ENCODE measurements at places on chromosomes 13 and 19.

DNA sequence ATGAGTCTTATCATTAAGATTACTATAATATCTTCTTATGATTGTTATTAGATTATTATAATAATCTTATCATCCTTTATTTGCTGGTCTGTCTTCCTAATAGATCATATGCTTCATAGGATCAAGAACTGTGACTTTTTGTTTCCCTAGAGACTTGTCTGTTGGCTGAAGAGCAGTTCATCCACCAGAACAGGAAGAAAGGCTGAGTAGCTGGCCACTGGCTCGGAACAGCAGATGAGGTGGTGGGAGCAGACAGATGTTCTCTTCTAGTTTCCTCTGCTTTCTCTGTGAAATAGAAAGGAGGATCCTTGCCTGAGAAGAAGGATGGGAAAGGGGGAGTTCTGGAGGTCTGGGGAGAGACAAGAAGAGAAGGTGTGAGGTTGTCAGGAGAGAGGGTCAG lies 120.0 kb downstream of the CCNA1 start:
- no peak for DNase-seq

DNA sequence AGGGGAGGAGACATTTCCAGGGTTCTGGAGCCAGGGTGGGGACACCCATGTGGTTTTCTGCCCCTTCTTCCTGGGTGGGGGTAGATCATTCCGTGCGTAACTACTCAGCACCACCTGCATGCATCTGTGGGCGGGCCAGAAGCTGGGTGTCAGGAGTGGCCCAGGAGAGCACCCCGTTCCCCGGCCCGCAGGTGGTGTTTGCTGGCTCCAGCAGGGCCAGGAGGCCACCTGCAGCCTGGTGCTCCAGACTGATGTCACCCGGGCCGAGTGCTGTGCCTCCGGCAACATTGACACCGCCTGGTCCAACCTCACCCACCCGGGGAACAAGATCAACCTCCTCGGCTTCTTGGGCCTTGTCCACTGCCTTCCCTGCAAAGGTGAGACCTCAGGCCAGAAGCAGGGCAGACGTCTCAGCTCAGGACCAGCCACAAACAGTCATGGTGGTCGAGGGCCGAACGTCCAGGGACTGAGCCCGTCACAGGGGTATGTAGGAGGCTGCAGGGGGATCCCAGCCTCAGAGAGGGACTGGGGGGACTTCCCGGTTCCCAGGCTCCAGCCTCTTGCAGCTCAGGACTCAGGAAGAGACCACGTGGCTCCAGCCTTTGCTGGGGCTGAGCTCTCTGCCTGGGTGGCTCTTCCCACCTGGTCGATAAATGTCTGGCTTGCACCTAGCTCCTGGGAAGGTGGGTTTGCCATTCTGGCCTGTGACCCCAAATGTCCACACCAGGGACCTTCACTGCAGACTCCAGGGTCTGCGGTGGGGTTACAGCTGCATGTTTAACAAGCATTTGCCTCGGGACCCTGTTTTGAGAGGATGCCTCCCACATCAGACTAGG lies 1.6 kb downstream of the FSTL3 start:
- no peak for DNase-seq

- no peak for DNase-seq
Observed at GRCh38 chr13:43153436-43154090, 130.2 kb downstream of the DNAJC15 start.

GRCh38 chr13:109655206-109655600 lies 131.2 kb downstream of the IRS2 start:
- DNase-seq, result peak; percentile 83

GRCh38 chr19:3494051-3494450 lies 6.4 kb downstream of the DOHH start:
- DNase-seq, result no peak

DNA sequence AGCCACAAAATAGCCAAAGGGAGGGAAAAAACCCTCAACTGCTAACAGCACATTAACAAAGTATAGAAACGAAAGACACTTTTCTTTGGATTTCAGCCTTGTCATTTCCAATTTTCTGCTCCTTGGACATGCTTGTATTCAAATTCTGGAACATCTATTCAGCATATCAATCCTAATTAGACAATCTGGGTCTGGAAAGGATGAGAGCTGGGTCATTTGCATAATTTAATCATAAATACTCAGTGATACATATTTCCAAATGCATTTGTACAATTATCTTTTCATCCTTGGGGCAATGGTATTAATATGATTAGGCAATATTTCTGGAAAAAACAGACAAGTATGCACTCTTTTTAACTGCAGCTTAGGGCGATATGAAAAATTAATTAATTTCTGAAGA lies 14.3 kb downstream of the DACH1 start:
- DNase-seq, result no peak

- no peak for DNase-seq
Observed at GRCh38 chr13:86840250-86841191, 830.6 kb upstream of the SLITRK5 start.

DNA sequence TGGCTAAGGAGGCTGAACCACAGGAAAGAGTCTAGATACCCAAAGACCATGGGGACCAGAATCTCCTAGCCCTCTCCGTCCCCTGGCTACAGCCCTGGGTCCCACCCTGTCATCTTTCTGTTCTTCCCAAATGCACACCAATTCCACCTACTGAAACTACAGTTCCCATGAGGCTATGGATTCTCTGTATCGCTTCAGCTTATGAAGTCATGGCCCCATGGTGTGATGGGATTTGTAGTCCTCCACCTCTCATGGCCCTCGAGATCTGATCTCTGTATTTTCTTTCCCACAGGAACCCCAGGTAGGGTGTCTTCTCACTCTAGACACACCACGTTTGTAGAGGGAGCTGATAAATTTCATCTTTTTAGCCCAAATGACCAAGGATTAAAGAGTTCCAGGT lies 11.8 kb downstream of the PTPRH start:
- DNase-seq, result no peak

GRCh38 chr19:6572217-6572616 lies 18.7 kb downstream of the CD70 start:
- DNase-seq, result no peak

DNA sequence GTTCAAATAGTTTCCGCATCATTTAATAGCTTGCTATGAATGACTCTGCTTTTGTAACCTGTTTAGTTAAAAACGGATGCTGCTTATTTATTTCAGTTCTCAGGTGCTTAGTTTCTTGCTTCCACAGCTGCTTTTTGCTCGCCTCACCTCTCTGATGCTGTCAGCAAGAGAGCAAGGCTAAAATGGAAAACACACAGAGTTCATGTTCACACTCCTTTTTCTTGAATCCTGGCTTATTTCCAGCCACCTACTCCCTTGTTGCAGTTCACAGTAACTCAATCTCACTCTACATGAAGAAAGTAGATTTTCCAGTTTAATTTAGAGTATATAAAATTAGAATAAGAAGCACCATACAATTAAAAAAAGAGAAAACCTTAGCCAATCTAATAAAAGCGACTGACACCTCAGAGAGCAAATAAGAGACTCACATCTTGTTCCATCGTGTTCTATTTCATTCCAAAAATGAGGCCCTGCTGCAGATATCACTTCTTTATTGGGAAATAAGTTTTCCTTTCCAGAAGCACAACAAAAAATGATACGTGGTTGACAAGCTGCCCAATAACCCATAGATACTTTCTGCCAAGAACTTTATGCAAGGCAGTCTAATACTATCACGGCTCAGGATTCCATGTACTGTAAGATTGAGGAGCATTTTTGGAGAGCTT lies 326.1 kb upstream of the SLITRK1 start:
- no peak for DNase-seq

- DNase-seq, result no peak
Observed at GRCh38 chr19:31104451-31104850, 244.8 kb downstream of the TSHZ3 start.

GRCh38 chr19:35345671-35346111 lies 2.0 kb upstream of the FFAR1 start:
- no peak for DNase-seq

GRCh38 chr19:42199440-42200115 lies 17.9 kb downstream of the DEDD2 start:
- peak; percentile 59 for DNase-seq

DNA sequence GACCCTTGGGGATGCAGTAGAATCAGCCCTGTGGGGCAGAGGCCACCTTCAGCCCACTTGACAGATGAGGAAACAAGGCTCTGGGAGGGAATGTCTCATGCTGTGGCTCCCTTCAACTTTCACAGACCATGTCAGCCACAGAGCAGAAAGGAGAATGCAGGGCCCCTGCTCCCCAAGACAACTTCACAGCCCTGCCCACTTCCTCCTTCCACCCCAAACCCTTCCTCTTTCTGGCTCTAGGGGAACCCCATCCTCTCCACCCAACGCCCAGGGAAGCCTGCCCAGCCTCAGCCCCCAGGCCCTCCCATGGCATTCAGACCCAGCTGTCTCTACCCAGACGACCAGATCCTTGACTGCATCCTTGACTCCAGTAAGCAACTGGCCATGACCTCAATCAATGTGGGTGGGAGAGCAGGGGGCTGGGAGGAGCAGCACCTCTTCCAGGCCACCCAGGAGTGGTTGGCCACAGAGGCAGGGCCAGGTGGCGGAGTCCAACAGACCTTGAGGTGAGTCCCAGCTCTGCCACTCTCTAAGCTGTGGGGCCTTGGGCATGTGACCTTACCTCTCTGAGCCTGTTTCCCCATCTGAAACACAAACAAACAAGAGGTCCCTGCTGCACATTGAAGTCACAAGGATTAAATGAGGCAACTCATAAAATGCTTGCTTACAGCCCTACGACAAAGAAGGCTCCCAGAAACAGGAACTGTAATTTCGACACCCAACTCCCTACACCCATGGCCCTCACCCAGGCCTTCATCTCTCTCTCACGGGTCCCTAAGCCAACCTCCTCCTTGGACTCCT lies 15.8 kb downstream of the DEDD2 start:
- peak; percentile 90 for DNase-seq

GRCh38 chr19:14559916-14560775 lies 11.7 kb downstream of the NDUFB7 start:
- DNase-seq, result no peak

- no peak for DNase-seq
Observed at GRCh38 chr13:40171566-40171965, 494.9 kb downstream of the FOXO1 start.

- no peak for DNase-seq
Observed at GRCh38 chr13:74248477-74248876, 114.3 kb upstream of the KLF12 start.

DNA sequence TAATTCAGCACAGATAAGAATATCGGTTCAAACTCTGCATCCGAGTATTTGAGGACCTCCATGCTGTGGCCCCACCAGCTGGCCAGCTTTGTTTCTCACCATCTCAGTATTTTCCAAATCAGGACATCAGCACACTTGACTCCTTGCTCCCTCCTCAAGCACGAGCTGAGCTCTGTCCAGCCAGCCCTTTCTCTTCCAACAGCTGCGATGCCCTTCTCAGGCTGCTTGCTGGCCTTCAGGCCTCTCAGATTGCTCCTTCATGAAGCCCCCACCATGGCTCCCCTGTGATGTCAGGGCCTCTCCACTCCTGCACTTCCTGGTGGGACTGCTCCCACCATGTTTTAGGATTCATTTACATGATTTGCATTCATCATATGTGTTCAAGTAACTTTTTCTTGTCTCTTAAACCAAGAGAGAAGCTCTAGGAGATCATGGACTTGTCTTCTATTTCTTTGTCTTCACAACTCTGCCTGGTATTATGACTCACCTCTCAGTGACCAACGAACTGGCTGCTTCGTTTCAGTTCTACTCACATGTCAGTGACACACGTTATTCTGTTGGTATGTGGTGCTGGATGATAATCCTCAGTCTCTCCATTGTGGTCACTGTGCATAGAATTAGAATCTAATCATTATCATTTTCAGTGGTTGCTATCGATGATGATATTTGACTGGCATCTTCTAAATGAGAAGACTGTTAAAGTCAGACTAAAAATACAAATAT lies 471.7 kb downstream of the EFNB2 start:
- DNase-seq, result no peak

DNA sequence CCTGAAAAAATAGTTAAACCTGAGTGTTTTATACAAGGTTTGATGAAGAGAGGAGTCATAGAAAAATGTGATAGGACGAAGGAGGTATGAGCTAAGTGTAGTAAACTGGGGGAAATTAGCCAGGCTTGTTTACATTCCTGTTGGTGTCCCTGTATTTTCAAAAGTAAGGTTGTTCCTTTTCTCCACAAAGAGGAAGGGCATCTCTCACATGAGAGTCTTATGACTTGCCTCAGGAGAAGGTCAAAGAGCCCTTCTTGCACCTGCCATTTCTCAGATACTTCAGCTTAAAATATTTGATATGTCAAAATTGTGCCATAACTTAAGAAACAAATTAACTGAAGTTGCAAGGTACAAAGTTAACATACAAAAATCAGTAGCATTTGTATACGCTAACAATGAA lies 3.6 kb upstream of the N4BP2L2 start:
- DNase-seq, result no peak

- no peak for DNase-seq
Observed at GRCh38 chr13:48333976-48334375, 30.4 kb downstream of the RB1 start.

- DNase-seq, result no peak
Observed at GRCh38 chr19:33957804-33958203, 161.1 kb downstream of the KCTD15 start.

- DNase-seq, result no peak
Observed at GRCh38 chr19:40530091-40530901, 46.4 kb upstream of the SHKBP1 start.

- no peak for DNase-seq
Observed at GRCh38 chr19:50967929-50968715, 1.3 kb downstream of the KLK6 start.

GRCh38 chr13:34879851-34880250 lies 62.2 kb upstream of the NBEA start:
- no peak for DNase-seq

GRCh38 chr19:17075864-17076542 lies 426 bp downstream of the MYO9B start:
- DNase-seq, result no peak

DNA sequence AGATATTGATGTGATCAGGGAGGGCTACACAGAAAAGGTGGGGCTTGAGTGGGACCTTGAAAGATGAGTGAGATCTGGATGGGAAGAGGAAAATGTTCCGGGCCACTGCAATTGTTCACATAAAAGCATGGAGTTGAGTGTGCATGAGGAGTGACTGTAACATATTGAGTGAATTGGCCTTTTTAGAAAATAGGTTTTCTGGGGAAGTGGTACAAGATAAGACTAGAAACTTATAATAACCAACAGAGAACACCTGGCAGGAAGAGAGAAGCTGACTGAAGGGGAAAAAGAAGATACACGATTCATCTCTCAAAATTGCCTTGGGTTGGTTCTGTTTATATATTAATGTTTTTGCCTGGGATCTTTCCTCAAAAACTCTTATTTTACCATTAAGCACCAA lies 32.2 kb downstream of the SLC10A2 start:
- no peak for DNase-seq

DNA sequence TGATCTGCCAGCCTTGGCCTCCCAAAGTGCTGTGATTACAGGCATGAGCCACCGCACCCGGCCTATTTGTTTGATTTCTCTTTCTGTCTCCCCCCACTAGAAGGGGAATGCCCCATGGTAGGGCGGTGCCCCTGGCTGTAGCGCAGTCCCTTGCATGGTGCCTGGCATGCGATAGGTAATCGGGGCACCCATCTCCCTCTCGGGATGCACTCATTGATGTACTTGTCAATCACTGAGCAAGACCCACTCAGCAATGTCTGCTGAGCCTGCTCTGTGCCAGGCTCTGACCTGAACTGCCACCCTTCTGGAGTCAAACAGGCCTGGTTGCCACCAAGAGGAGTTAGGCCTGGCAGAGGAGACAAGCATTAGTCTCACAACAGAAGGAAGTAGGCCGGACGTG lies 19.8 kb downstream of the DNM2 start:
- no peak for DNase-seq

- no peak for DNase-seq
Observed at GRCh38 chr19:30482956-30483355, 110.8 kb downstream of the ZNF536 start.

GRCh38 chr19:28607066-28607583 lies 605.8 kb downstream of the UQCRFS1 start:
- no peak for DNase-seq

GRCh38 chr13:114173745-114174144 lies 5.3 kb upstream of the CFAP97D2 start:
- no peak for DNase-seq
